ENCODE measurements at places on chromosomes 6 and 20.

- no peak for DNase-seq
These were observed 106.6 kb downstream of the DLL1 start for GRCh38 chr6:170184316-170184715.

GRCh38 chr20:32823078-32823477, 3.3 kb downstream of the MAPRE1 start:
- DNase-seq, result no peak

GRCh38 chr6:158789115-158789917, 29.9 kb downstream of the EZR start:
- no peak for DNase-seq

DNA sequence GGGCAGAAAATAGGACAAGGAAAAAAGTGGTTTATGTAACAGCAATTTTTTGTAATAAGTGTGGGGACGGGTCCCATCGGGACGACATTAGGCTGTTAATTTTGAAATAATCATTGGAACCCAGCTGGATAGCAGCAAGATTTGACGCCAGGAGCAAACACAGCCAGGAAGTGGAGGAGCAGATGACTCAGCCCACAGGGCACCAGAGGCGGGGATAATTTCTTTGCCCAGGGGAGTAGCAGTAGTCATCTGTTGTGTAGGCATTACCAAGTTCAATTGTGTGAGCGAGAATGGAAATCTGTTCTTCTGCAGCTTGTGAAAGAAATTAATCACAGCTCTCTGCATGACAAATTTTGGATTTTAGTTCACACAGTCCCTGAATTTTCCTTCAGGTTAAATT, 22.6 kb upstream of the RIN2 start:
- DNase-seq, result no peak

- DNase-seq, result no peak
These were observed 67.5 kb downstream of the KCNQ5 start for GRCh38 chr6:72689107-72689954.

GRCh38 chr20:38272398-38272797, 11.9 kb upstream of the KIAA1755 start:
- DNase-seq, result no peak

DNA sequence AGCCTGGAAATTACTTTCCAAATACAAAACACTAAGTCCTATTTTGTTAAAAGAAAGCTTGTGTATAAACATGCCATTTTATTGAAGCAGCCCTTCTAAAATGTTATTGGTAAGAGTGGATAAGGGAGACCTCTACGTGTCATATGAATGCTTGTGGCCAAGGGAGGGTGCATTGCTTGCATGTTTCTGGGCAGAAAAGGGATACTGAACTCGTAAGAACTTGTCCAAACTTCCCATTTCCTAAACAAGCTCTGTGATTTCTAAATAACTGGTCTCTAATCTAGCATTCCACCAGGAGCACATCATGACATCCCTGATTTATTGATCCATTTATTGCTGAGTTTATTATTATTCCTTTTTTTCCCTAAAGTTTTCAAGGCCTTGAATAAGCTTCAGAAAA, 474.1 kb downstream of the CD109 start:
- DNase-seq, result no peak

DNA sequence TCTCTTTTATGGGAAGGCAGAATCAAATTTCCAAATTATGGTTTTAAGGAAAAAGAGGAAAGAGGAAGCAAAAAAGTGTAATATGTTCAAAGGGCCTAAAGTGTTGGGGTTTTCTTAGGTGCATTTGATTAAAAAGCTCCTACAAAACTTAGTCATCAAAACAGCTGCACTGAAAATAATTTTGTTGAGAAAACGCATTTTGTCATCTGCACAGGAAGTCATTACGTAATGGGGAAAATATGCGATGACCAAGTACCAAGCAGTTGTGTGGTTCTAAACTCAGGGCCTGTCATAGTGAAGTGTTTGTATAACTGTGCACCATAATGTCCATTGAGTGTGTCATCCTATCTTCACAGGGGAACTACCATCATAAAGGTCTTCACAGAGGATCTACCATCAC, 15.6 kb downstream of the HAO1 start:
- DNase-seq, result no peak

DNA sequence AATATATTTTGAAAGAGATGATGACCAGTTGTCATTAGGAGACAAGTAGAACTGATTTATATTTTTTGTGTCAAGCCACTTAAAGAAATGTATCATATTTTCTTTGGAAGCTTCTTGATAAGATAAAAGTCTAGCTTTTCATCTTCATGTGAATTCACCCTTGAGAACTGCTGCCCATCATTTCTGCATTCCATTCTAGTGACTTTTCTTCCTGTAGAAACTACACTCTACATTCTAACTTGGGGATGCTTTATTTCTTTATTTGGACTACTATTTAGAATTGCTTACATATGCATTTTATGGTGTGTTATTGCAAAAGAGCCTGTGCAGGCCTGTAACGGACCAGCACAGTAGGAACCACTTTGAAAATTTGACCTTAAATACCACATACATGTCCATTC, 335.0 kb upstream of the KCNQ5 start:
- DNase-seq, result no peak

- no peak for DNase-seq
These were observed 23.7 kb downstream of the SNRPB start for GRCh38 chr20:2446845-2447244.

GRCh38 chr20:37994512-37994911, 38.7 kb downstream of the TTI1 start:
- DNase-seq, result no peak

DNA sequence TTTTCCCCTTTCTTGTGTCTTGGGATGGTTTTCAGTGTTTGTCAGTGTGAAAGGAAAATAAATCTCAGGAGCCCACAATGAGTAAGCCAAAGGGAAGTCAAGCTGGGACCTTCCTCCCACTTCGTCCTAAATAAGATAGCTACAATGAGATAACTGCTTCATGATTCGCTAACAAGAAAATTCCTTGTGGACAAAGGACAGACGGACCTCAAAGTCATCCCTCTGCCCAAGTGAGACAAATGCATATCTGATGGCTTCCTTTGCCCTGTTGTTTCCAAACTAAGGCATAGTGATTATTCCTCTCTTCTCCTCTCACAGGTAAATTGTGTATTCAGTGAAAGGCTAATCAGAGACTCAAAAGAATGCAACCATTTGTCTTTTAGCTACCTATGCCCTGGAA, 26.1 kb upstream of the ADTRP start:
- no peak for DNase-seq

GRCh38 chr6:3079682-3080081, 11.4 kb downstream of the RIPK1 start:
- DNase-seq, result no peak

DNA sequence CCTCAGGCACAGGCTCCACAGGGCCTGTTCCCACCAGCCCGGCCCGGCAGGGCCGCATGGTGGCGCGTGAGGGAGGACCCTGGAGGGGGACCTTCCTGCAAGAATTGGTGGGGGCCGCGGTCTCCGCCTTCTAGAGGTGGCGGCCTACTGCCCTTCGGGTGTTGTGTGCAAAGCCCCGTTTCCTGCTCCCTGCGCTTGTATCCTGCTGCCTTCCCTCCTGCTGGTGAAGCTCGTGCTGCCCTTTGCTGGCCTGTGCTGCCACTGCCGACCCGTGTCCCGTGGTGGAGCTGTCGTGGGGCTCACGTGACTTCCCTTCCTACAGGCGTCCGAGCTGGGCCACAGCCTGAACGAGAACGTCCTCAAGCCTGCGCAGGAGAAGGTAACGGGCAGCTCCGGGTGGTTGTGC, 8.4 kb upstream of the COL20A1 start:
- no peak for DNase-seq

DNA sequence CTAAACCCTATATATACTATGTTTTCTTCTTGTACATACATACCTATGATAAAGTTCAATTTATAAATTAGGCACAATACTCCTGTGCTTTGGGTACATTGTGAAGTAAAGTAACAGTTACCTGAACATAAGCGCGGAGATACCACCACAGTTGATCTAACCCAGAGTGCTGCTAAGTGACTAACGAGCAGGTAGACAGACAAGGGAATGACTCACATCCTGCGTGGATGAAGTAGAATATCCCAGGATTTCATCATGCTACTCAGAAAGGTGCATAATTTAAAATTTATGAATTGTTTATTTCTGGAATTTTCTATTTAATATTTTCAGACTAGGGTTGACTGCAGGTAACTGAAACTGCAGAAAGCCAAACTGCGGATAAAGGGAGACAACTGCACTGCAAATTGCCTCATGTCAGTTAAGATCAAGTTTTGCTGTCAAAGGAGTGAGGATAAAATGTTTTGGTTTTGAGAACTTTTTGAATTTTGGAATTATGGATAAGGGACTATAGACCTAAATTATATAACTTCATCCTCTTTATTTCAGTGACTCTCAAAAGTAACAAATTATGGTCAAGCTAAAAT, 14.4 kb downstream of the MKKS start:
- no peak for DNase-seq

DNA sequence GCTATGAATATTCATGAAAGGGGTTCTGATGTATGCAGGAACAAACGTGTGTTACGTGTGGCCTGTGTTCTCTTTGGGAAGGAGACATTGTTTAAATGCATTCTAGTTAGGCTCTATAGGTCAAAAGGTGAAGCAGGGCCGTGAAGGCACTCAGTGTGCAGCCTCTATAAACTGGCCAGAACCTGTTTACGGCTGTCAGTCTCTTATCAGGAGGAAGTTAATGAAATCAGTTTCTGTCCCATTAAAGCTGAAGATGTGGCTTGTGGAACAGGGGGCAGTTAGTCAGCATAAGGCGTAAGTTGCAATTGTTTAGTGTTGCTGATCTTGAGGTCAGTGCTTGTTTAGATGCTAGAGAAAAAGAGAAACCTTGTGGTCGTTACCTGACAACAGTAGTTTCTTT, 111.5 kb upstream of the KCNG1 start:
- DNase-seq, result no peak

DNA sequence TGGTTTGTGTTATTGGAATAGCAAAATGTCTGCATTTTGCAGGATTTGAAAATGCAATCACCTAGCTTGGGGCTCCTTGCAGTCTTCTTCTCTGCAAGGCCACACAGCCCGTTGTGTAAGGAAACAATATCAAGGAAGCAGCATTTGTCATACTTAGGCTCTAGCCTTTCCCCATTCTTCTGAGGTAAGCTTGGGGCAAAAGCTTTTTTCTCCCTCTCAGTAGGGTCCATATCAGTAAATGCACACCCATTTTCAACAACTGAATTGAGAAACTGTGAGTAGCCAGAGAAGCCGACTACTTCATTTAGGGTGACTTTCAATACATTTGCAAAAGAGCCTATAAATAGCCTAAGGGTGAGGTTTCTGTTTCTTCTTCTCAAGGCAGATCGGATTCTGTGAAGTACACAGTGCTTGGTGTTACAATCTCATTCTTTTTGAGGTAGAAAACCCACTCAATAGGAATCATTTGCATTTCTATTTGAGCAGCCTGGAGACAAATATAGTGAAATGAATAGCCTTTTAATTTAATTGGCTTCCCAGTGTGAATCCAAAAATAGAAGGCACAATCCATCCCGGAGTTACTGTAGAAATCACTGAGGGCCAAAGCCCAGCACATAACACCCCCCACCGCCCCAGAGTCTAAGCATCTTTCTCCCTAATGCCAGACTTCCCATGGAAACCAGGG, 61.8 kb downstream of the BTBD3 start:
- no peak for DNase-seq

DNA sequence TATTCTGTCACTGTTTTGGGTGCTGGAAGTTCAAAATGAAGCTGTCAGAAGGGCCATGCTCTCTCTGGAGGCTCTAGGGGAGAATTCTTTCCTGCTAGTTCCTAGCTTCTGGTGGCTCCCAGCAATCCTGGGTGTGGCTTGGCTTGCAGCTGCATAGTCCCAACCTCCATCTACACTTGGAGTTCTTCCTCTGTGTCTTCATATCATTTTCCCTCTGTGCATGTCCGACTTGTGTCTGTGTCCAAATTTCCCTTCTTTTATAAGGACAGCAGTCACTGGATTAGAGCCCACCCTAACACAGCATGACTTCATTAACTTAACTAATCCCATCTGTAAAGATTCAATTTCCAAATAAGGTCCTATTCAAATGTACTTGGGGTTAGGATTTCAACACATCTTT, 23.3 kb upstream of the ENPP1 start:
- no peak for DNase-seq

DNA sequence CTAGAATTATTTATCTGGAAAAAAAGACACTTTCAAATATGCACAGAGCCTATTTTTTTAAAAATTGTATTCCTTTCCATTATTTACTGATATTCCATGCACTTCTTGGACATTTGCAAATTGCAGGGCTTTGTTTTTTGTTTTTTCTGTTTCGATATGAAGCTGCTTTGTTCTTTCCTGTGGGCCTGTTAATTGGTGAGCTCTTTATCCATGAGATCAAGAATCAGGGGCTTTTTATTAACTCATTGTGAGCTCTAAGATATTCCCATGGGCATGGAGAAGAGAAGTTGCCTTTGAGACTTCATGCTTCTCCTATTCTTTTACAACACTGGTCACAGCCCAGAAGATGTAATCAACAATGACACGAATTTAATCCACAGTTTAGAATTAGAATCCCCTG, 145.1 kb downstream of the SAMD5 start:
- no peak for DNase-seq

DNA sequence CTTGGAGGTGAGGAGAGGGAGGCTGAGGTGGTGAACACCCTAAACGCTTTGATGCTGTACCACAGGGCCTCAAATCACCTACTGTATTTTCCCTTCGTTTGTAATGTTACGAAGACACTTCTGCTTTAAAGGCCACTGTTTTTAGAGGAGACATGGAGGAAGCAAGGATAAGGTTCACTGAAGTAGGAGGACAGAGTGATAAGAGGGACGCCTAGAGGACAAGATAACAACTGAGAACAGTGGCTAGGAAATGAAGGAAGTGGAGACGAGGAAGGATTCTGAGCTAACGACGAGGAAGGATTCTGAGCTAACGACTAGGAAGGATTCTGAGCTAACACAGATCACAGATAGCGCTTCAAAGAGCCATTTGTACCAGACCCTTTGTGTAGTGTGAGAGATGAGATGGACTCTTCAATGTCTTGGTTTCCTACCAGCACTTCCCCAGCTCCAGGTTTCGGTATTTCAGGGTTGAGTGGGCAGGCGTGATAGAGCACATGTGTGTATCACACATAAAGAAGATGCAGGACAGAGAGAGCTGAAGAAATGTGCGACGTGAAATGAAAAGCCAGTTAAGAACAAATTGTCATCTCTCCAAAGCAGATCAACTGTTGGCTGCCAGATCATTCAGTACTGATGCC, 7.5 kb downstream of the SF3B5 start:
- no peak for DNase-seq

GRCh38 chr6:75171986-75172385, 33.9 kb downstream of the COL12A1 start:
- no peak for DNase-seq
